Stimulated activated naive CD4-positive, alpha-beta T cell treated with Interleukin-2 at 50 U/mL for 16 hours (primary cell): ENCODE measurements at places on chromosomes 1 and 21.

- DNase-seq, result no peak
Measured at GRCh38 chr1:47872886-47873285, 124.3 kb downstream of the TRABD2B start.

- DNase-seq, result no peak
Measured at GRCh38 chr1:151259351-151259750, 4.8 kb downstream of the PSMD4 start.

- no peak for DNase-seq
Measured at GRCh38 chr1:64243757-64244080, 40.3 kb downstream of the UBE2U start.

DNA sequence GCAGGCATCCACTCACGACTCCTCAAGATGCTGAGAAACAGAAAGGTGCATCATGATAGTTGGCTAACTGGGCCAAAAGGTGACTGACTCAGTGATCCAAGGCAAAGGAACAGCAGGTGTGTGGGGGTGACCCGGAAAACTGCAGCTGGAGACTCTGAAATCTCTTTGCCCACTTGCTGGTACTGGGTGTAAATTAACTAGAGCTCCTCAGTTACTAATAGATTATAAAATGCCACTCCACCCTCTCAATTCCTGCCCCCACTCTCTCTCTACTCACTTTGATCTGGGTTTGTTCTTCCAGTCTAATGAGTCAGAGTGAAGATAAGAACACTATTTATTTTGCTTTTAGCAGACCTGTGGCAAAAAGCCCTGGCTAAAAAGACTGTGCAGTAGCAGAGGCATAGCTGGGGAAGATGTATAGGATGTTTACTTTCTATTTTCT, 7.2 kb upstream of the PIGC start:
- DNase-seq, result no peak

DNA sequence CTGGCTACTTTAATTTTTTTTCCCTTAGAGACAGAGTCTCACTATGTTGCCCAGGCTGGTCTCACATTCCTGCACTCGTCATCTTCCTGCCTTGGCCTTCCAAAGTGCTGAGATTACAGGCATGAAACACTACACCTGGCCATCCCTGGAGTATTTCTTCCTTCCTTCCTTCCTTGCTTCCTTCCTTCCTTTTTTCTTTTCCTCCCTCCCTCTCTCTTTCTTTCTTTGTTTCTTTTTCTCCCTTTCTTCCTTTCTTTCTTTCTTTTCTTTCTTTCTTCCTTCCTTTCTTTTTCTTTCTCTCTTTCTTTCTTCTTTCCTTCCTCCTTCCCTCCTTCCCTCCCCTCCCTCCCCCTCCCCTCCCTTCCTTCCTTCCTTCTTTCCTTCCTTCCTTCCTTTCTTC, 46.4 kb upstream of the PM20D1 start:
- DNase-seq, result no peak

DNA sequence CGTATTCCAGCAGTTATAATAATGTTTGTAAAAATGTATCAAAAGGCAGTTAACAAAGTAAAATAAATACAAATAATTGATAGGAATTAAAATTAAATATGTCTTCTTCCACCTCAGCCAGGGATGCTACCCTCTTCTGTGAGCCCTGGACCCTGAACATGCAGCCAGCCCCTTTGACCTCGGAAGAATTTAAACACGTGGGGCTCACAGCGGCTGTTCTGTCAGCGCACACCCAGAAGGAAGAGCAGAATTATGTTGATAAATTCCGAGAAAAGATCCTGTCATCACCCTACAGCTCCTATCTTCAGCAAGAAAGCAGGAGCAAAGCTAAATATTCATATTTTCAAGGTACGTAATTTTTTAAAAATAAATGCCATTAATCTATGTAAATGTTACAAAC, 26.5 kb downstream of the UTS2 start:
- DNase-seq, result no peak

DNA sequence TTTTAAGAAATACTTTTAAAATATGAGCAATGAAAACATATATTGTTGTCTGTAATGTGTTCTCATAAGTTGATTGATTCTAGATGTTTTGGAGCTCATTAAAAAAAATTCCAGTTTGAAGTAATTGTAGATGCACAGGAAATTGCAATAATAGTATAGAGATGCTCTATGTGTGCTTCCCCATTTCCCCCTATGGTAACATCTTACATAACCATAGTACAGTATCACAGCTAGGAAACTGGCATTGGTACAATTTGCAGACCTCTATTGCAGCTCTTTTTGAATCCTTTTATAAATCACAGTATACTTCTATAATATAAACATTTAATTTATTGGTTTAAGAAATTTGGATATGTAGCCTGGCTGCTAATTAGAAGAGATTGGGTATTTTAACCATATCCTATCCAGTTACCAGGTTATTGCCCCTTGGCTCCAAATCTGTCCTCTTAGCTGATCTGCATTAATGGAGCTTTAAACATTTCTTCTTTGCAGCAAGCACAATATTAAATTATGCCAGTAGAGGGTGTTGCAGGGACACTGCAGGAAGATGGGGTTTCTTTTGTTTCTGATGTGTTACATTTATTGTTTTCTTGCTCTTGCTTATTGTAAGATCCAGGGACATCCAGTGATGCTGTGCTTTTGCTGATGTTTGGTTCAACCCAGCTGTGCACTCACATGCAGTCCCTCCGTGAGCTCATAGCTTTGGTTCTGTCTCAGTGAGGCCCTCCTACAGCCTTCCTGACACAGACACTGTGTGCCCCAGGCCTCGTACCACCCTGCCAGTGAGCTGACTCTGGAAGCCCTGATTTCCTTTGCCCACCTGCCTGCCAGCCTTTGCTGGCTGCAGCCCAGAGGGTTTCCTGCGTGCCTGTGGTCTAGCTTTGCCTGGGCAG, 103.3 kb downstream of the RABGAP1L start:
- no peak for DNase-seq

DNA sequence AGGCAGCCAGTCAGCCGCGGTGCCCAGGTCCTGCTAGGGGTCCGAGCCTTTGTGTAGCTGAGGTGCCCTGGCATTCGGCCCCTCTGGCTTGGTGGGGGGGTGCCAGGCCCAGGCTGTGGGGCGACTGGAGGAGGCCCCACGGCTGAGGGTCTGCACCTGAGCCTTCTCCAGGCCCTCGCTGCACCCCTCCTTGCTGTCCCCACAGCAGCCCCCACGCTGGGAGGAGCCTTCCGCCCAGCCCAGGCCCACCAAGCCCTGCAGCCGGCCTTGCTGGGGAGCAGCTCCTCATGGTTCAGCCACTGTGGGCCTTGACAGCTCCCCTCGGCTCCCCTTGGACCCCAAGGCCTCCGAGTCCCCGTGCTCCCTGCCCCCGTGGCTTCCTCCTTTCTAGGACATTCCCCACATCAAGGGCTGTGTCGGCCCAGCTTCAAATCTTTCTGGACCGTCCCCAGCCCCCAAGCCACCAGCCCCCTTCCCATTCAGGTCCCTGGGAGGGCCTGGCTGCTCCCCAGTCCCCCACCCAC, 67.8 kb downstream of the MORN1 start:
- no peak for DNase-seq

DNA sequence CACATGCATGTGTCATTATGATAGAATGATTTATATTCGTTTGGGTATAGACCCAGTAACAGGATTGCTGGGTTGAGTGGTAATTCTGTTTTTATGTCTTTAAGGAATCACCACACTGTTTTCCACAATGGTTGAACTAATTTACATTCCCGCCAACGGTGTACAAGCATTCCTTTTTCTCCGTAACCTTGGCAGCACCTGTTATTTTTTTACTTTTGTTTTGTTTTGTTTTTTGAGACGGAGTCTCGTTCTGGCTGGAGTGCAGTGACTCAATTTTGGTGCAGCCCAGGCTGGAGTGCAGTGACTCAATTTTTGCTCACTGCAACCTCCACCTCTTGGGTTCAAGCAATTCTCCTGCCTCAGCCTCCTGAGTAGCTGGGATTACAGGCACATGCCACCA, 8.5 kb upstream of the S100B start:
- DNase-seq, result no peak

- DNase-seq, result no peak
Measured at GRCh38 chr1:50783286-50783685, 176.8 kb downstream of the FAF1 start.

DNA sequence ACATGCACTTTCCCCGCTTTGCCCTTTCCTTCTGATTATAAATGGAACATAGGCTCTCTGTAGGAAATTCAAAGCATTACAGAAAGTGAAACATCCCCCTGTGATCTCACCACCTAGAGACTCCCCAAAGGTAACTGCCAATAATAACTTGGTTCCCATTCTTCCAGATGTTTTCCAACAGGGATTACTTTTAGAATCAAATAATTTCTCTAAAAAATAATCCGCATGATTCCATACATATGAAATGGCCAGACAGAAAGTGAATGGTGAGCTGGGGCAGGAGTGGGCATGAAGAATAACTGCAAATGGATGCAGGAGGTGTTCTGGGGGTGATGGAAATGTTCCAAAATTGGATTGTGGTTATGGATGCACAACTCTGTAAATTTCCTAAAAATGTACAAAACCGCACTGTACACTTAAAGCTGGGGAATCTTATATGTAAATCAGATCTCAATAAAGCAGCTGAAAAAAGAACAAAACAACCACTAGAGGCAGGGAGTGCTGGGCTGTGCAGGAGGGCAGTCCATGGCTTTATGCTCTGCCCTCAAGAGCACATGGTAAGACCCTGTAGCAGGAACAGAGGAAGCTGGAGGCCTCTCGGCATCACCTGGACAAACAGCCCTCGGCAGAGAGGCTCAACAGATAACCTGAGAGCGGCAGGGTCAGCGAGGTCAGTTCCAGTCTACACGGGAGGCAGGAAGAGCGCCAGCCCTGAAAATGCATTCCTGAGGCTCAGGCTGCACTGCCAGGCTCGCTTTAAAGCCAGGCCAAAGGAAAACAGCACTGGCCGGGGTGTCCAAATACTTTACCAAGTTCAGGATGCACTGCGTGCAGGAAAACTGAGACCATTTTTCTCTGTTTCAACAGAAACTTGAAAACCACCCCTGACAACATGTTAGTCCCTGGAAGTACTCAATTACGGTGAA, 39.7 kb downstream of the CAPZB start:
- DNase-seq, result no peak

- no peak for DNase-seq
Measured at GRCh38 chr1:46053734-46054133, 78.7 kb downstream of the PIK3R3 start.

GRCh38 chr1:236516929-236517704, 6.7 kb upstream of the LGALS8 start:
- no peak for DNase-seq

DNA sequence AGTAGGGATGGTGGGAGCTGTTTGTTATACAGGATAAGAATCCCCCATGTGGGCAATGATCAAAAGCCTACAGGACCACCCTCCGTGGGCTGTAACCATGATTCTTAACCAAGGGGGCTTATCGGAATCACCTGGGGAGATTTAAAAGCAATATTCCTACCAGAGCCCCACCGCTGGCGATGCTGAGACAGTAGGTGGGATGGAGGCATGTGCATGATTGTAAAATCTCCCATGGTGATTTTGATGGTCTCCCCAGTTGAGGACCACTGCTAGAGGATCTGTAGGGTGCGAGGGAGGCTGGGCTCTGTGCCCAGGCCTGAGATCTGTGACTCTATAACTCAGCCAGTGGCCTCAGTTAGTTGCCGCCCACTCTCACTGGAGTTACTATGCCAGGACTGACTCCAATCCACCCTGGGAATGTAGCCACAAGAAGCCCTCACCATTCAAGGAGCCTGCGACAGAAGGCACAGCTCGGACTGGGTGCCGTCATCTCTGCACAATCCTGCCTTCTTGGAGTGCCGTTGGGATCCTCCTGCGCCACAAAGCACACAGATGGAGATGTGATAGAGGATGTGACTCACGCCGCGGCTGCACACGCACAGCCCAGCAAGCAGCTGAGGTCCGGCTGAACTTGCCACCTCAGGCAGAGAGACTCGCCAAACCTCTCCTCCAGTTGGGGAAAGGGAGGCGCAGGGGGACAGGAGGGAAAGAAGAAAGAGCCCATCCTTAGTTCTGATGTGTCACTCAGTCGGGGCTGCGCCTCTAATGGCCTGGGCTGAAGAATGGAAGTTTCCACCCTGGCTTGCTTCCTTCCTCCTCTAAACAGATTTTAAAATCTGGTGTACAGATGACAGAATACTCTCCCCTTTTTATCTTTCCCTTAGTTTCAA, 26.5 kb downstream of the AKNAD1 start:
- DNase-seq, result no peak

- no peak for DNase-seq
Measured at GRCh38 chr21:30491963-30492428, at the start of gene KRTAP19-3. Gene KRTAP19-3 (minus strand): TSS chr21:30492013. CDS start chr21:30491957, 56 bp downstream.
